ENCODE measurements at places on chromosomes 12 and 14.

DNA sequence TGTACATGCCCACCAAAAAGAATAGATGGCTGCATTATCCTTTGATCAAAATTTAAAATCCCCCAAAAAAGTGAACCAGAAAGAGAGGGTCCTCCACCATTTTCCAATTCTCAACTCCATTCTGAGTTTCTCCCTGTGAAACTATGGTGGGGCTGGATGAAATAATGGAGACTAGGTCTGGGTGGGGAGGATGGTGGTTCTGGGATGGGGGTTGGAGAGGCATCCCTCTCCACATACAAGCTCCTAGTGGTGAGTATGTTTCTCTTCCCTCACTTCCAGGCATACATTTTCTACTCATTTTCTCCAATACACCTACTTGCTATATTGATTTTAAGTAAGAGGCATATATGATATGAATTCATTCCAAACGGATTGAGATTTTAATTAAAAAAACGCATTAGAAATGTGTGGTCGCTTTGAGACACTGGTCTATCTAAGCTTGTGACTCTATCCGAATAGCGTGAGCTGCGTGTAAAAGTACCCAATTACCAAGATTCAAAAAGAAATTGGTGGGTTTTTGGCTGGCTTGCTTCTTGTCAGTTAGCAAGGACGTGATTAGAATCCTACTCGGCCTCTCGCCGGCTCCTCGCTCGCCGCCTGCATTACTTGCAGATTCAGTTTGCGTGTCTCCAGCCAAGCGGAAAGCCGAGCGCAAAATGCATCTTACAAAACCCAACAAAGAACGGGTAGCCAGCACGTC is 3.4 kb downstream of the ASCL1 start:
- no peak for DNase-seq
- no peak overlapping the region for H3K27ac ChIP-seq
- peaks cover 96% of the 10 kb centered on the region for H3K27me3 ChIP-seq
- peak overlapping the region; percentile 7 for H3K4me3 ChIP-seq
- no peaks in the 10 kb centered on the region for H3K36me3 ChIP-seq

DNA sequence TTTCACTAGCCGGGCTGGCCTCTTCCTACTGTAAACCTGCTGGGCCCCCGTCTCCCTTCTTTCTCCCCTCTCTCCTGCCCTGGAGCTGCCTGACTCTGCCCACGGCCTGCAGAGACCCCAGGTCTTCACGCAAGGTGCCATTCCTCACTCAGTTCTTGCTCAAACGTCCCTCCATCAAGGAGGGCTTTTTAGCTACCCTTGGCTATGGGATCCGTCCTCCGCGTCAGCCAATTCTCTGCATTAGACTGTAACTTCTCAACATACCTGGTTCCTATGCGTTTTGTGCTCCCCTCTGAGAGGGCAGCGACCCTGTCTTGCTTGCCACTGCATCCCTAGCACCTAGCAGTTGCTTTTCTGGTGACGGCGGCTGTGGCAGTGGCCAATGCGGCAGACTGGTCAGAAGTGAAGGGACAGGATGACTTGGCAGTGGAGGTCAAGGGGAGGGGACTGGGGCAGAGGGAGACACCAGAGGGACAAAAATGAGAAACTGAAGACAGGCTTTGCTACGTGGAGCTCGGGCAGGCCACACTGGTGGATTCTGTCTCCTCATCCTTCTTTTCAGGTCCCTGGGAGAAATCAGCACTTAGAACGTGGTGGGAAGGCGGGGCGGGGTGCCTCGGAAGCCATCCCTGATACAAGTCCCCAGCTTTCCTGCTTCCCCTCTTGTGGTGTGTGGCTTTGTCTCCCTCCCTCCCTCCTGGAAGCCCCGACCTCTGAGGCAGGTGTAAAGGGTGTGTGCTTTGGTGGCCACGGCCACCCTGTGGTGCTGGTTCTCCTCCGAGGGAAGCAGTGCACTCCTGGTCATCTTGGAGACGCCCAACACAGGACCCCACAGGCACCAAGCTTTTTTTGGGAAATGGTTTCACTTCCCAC is 1.8 kb downstream of the B3GNT4 start:
- H3K4me1 ChIP-seq: no peaks in the 10 kb centered on the region
- peaks cover 17% of the 10 kb centered on the region for H3K36me3 ChIP-seq

- H3K27me3 ChIP-seq: no peaks in the 10 kb centered on the region
- peaks cover 17% of the 10 kb centered on the region for H3K4me1 ChIP-seq
- H3K4me3 ChIP-seq: no peak overlapping the region
- peaks cover 13% of the 10 kb centered on the region for H3K36me3 ChIP-seq
- no peak overlapping the region for H3K27ac ChIP-seq
Observed at GRCh38 chr14:67851785-67852410, 32.3 kb downstream of the RAD51B start.

DNA sequence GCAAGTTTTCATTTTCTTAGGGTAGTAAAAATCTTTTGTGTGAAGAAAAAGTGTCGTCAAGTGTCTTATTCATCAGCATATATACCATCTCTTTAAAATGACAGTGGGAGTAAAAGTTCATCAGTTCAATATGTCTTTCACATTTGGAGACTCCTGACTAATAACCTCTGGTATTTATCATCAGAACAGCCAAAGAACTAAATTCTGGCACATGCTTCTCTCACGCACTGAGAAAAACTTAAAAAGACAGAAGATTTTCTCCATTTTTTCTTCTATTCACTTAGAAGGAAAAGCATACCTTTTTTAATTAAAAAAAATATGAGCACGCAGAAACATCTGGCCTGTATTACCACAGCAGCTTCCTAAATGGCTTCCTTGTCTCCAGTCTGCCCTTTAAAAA is 265.7 kb downstream of the AKAP6 start:
- no peak for DNase-seq
- no peak overlapping the region for H3K27ac ChIP-seq
- no peak overlapping the region for H3K4me3 ChIP-seq
- no peaks in the 10 kb centered on the region for H3K4me1 ChIP-seq
- H3K36me3 ChIP-seq: no peaks in the 10 kb centered on the region

DNA sequence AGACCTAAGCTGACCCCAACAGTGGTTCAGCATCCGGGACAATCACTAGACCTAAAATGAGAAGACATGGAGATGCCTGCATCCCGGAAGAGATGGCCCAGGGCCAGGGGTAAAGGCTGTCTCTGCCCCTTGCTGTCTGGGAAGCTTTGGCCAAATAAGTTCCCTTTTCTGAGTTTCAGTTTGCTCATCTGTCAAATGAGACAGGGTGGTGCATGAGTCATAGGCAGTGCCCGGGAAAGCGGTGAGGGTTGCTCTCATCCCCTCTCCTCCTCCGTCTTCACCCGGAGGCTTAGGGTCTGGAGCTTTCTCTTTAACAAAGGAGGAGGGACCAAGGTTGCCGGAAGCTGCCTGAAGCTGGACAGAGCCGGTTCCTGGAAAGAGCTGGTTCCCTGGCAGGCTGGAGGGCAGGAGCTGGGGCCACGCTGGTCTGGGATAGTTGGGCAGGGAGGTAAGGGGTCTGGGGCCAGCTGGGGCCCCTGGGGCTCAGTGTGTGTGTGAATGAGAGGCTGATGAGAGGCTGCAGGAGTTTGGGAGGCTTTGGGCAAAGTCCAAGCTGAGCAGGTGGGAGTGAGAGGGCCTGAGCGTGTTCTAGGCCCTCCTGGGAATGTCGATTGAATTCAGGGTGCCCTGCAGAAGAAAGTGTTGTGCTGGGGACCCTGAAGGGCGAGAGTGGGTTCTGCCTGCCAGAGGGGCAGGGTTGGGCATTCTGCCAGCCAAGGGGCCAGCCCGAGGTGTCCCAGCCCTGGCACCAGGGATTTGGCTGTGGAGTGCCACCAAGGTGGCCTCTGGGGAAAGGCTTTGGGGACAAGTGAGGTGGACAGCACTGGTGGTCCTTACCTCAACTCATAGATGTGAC is at the start of gene SDSL:
TSS of gene SDSL (plus strand) at position 351 of the 856 bp plus-strand sequence. CDS start 5,603 bp downstream, outside the sequence.
- peak within 1 kb of the TSS; percentile 88 for H3K4me3 ChIP-seq
- H3K27ac ChIP-seq: peak within 1 kb of the TSS; percentile 97
- peaks cover 2% of the 10 kb centered on the region for H3K27me3 ChIP-seq

Measured in progenitor cell of endocrine pancreas (in vitro differentiated cells).